Skeletal muscle cell (primary cell): ENCODE measurements at places on chromosomes 16 and 17.

GRCh38 chr16:49019081-49019633, 262.5 kb downstream of the CBLN1 start:
- no peak for DNase-seq

DNA sequence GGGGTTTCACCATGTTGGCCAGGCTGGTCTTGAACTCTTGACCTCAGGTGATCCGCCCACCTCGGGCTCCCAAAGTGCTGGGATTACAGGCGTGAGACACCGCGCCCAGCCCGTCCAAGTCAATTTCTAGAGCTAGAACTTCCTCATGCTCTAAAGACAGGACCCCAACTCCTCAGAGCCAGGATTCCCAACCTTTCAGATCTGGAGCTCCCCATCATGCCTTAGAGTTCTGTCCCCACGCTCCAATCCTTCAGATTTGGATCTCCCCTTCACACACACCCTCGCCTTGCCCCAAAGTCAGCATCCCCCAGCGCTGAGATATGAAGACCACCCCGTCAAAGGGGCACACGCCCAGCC, 448 bp downstream of the KCTD19 start:
- no peak for DNase-seq

GRCh38 chr17:33459078-33459940, 166.2 kb upstream of the ASIC2 start:
- DNase-seq, result peak; percentile 9

- no peak for DNase-seq
These were observed 29.0 kb upstream of the ATP2C2 start for GRCh38 chr16:84339311-84339710.

DNA sequence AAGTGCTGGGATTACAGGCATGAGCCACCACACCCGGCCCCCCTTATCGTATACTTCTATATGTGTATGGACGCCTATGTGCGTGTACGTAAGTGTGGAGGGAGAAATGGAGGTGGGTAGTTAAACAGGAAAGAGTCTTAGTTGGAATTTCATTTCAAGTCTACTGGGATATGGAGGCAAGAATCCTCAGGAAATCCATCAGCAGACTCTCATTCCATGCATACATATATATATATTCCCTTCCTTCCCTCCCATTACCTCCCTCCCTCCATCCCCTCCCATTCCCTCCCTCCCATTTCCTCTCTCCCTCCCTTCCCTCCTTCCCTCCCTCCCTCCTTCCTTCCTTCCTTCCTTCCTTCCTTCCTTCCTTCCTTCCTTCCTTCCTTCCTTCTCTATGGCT, 391.7 kb upstream of the RBFOX1 start:
- DNase-seq, result no peak
